ENCODE measurements at places on chromosomes 4 and X.

DNA sequence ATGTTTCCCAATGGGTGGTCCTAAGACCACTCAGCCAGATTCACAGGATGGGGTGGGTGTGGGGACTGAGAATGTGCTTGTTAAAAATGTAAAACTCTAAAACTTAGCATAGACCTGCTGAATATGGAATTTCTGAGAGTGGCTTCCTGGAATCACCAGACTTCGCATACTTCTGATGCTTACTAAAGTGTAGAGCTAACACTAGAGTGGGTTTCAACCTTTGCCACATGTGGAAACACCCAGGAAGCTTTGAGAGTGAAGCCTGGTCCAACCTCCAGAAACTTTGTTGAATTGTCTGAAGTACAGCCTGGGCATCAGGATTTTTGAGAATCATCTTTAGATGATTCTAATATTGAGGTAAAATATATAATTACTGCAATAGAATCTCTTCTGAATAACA lies 167.8 kb upstream of the EDNRA start:
- DNase-seq = no peak

GRCh38 chrX:137062915-137063617 lies 29.3 kb upstream of the GPR101 start:
- DNase-seq = no peak

DNA sequence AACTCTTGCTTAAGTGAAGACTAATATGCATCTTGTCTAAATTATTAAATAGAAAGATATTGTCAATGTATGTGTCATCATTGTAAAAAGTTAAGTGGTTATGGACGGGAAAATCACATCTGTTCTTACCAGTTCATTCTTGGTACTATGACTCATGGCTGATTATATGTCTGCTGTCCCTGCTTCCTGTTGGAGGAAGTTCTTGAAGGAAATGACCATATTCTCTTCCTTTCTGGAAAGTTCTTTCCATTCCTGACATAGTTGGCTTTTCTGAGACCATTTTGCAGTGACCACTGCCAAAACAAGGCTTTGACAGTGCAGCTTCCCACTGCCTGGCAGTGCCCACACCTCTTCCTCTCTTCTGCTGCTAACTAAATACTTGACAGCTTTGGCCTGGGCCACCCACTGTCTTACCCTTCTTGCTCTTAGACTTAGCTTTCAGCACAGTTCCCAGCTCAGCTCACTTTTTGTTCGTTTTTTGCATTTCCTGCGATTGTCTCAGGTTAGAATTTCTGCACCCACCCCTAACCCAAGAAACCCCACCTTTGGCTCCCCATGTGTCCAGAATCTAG lies 13.2 kb upstream of the CLDN24 start:
- peak; percentile 75 for DNase-seq

- DNase-seq = no peak
Observed at GRCh38 chr4:97073194-97073593, 1070.1 kb downstream of the STPG2 start.

GRCh38 chrX:128698573-128699181 lies 646.5 kb upstream of the ACTRT1 start:
- no peak for DNase-seq

DNA sequence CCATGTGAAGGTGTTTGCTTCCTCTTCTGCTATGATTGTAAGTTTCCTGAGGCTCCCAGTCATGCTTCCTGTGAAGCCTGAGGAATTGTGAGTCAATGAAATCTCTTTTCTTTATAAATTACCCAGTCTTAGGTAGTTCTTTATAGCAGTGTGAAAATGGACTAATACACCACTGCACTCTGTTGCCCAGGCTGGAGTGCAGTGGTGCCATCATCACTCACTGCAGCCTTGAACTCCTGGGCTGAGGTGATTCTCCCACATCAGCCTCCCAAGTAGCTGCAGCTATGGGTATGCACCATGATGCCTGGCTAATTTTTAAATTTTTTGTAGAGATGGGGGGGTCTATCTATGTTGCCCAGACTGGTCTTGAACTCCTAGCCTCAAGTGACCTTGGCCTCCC lies 15.8 kb upstream of the IGFBP7 start:
- no peak for DNase-seq

GRCh38 chr4:57043347-57044251 lies 64.9 kb downstream of the POLR2B start:
- DNase-seq = peak; percentile 86

DNA sequence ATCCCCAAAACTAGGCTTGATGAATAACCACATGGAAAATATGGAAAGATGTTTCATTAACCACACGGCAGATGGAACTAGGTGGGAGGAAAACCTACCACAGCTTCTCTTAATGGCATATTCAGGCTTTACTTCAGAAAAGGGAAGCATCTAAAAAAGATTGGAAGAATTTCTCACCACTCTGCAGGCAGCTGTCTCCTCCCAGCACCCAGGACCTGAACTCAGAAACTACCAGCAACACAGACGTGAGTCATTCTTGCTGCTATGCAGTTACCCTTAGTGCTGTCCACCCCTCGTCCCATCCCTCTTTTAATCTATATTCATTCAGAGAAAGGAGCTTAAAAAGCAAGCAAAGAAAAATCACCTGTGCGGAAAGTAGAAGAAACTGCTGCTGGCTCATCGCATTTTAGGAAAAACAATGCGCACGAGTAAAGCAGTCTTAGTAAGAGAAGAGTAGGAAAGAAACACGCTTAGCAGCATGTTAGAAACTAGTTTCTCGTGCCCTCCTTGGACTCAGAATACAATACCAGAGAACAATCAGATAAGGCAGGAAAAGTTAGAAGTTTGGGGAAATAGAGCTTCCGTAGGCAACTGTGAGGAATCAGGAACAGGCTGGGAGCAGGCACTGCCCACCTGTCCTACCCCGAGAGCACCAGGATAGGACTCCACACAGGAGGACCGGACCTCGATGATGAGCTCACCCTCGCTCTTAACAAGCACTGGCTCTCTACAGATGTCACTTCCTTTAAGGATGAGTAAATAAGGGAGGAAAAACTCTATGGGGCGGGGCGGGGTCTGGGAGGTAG lies 48.1 kb upstream of the ENPP6 start:
- DNase-seq = peak; percentile 11

- DNase-seq = no peak
Observed at GRCh38 chrX:130719413-130719812, 183.6 kb downstream of the ENOX2 start.

- no peak for DNase-seq
Observed at GRCh38 chrX:50442426-50443116, 28.1 kb downstream of the DGKK start.

- DNase-seq = no peak
Observed at GRCh38 chr4:32393806-32394205, 1673.6 kb downstream of the PCDH7 start.
